A549 treated with AZD2906 at 1 μM for 4 hours (cell line): ENCODE measurements at places on chromosomes 1 and 21. TPM values are rescaled to one million over a fixed set of nuclear protein-coding genes. Genes with fewer than 3 reads are reported as not detected.

The FGR gene
- 0.03 to 0.08 TPM (median 0.06 TPM) in 4 of 5 replicates, not detected in the other for total RNA-seq

The SEC16B gene
- 0.62 to 1.3 TPM (median 1.00 TPM) in 5 replicates for total RNA-seq

The TINAGL1 gene
- total RNA-seq, result 0.31 to 0.72 TPM (median 0.55 TPM) in 5 replicates

The CHI3L2 gene
- 0.13 to 0.53 TPM (median 0.39 TPM) in 5 replicates for total RNA-seq

The TMEM200B gene
- 0.07 to 0.20 TPM (median 0.10 TPM) in 5 replicates for total RNA-seq

The CCDC30 gene
- total RNA-seq, result 0.32 to 0.88 TPM (median 0.62 TPM) in 5 replicates

The ZC3H11A gene
- 36.5 to 53.6 TPM (median 38.4 TPM) in 5 replicates for total RNA-seq
